ENCODE measurements at places on chromosomes 11 and 22.
A peak's percentile ranks its signal among the peaks of the same experiment; 100 is the strongest.

DNA sequence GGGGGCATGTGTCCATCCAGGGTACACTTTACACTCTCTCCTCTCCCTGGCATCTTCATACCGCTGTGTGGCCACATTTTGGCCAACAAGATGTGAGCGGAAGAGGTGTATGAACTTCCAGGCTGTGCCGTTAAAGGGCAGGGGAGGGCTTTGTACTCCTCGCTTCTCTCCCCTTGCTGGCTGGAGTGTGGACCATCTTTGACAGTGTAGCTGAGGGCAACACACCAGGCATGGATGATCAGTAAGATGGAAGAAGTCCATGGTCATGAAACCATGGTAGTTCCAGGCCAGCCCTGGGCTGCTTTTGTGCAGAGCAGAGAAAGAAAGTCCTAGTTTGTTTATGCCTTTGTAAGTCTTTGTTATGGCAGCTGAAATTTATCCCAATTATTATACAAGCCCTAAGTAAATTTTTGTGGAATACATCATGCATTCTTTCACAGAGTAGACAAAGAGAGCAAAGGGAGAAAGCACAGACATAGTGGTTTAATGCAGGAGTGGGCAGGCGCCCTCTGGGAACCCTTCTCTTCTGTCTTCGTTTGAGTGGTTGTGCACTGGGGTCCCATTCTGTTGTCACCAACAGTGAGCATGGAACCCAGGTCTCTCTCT lies 70.4 kb downstream of the FBXO7 start:
- no peak for DNase-seq

- peak; percentile 81 for DNase-seq
Observed at GRCh38 chr11:125345421-125346178, 150.5 kb downstream of the FEZ1 start.

- DNase-seq: no peak
Observed at GRCh38 chr11:72239849-72240460, 4.0 kb downstream of the PHOX2A start.

GRCh38 chr11:3959903-3960265 lies 104.4 kb downstream of the STIM1 start:
- no peak for DNase-seq

Data from dorsolateral prefrontal cortex (tissue), 122 donors.